HEK293T (cell line): ENCODE measurements at places on chromosomes 3 and 15.

GRCh38 chr3:115860766-115861165 is 237.5 kb downstream of the GAP43 start:
- no peak for DNase-seq

GRCh38 chr15:98120561-98120960 is 160.1 kb downstream of the ARRDC4 start:
- DNase-seq = no peak

DNA sequence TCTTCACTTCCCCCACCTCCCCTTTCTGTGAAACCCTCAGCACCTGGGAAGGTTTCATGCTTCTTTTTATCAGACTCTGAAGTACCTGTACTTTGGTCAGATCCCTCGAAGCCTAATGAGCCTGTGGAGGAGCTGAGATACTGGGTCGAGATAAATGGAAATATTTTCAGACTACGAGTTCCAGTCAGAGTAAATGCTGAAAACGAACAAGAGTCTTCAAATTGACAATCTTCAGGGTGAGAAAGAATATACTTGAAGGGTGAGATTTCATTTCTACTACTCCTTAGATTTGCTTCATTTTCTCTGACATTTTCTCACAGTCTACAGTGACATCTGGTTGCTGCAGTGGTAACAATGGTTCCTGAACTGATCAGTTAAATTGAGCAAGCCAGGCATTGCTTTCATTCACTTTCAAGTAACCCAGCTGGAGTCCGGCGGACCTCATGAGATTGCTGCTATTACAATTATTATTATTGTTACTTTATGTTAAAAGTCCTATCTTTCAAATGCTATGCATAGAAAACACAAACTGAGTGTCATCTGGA is 337.2 kb downstream of the VGLL3 start:
- no peak for DNase-seq

GRCh38 chr3:84820906-84821305 is 137.9 kb upstream of the CADM2 start:
- no peak for DNase-seq

GRCh38 chr3:41688595-41689380 is 273.1 kb downstream of the ULK4 start:
- DNase-seq = no peak

DNA sequence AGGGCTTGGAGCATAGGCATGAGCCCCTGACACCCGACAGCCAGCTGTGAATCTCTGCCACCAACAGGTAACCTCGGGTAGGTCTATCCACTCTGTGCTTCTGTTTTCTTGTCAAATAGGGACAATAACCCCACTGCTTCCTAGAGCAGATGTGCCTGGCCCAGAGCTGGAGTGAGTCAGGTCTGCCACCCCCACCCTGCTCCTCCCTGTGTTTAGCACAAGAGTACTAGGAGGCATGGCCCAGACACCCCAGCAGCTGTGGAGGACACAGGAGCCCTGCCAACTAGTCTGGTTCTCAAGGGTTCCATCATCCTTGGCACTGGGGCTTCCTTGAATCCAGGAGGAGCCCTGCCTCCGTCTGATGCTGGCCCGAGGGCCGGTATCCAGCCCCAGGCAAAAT is 33.7 kb upstream of the TMEM115 start:
- no peak for DNase-seq

- DNase-seq = no peak
Observed at GRCh38 chr3:114816052-114816451, 331.0 kb downstream of the ZBTB20 start.

DNA sequence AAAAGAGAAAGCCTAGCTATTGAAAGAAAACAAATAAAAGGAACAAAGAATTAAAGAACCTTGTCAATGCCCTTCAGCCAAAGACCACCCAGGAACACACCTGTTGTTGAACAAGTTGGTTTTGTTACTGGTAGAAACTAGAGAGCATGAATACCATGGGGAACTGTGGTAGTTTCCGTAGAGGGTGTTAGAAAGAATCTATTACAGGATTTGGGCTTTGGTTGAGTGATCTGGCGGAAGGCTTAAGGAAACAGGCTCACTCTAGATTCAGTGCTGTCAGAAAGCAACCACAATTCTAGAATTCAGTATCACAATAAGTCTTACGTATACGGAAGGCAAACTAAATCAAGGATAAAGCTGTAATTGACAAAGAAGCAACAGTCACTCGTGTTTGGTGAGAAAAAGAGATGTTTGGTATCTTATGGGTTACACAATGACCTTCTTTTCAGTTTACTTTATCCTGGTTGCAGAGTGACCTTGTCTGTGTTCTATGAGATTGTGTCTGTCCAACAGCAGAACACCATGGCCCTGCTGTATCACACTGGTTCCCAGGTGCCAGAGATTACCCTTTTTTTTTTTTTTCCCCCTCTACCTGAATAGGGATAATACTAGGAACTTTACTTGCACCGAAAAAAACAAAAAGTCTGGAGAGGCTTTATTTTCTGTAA is 265.9 kb downstream of the SHQ1 start:
- DNase-seq = no peak
